ENCODE measurements at places on chromosomes 1 and 21. TPM values are rescaled to one million over a fixed set of nuclear protein-coding genes. Genes with fewer than 3 reads are reported as not detected.

DNA sequence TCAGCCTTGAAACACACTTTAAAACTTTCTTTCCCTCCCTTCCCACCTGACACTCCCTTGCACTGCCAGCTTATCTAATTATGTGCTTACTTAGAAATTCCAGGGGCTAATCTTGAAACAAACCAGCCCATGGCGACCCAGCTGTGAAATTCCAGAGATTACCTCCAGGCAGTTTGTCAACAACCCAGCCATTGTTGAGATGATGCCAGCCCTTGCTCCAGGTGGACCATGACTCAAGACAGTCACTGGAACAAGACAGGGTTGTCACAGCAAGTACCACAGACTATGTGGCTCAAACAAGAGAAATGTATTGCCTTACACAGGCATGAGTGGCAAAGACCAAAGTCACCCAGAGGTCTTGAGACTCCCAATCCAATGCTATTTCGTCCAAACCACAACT lies 7.9 kb downstream of the FYB2 start:
- no peak for DNase-seq

GRCh38 chr21:41571938-41572510 lies 64.1 kb upstream of the TMPRSS2 start:
- no peak for DNase-seq

GRCh38 chr1:80181418-80181817 lies 1174.9 kb upstream of the ADGRL4 start:
- DNase-seq: no peak

- no peak for DNase-seq
These were observed 6.8 kb downstream of the HIPK1 start for GRCh38 chr1:113935970-113936369.

DNA sequence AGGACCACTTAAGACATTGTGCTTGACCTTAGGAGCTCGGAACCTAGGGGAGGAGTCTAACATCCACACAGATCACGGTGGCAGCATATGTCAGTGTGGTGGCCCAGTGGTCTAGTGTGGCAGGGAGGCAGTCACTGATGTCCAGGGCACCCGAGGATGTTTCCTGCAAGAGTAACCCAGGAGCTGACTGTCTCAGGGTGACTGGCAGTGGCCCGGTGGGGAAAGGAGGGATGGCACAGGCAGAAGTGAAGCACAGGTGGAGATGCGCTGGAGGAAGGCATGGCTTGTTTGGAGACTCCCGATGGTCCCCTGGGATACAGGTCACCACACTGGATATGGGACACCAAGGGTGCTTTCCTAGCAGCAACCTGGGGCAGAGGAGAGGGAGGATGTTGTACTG lies 16.3 kb downstream of the CHIT1 start:
- no peak for DNase-seq

LHX8 gene
- not detected for total RNA-seq

DNA sequence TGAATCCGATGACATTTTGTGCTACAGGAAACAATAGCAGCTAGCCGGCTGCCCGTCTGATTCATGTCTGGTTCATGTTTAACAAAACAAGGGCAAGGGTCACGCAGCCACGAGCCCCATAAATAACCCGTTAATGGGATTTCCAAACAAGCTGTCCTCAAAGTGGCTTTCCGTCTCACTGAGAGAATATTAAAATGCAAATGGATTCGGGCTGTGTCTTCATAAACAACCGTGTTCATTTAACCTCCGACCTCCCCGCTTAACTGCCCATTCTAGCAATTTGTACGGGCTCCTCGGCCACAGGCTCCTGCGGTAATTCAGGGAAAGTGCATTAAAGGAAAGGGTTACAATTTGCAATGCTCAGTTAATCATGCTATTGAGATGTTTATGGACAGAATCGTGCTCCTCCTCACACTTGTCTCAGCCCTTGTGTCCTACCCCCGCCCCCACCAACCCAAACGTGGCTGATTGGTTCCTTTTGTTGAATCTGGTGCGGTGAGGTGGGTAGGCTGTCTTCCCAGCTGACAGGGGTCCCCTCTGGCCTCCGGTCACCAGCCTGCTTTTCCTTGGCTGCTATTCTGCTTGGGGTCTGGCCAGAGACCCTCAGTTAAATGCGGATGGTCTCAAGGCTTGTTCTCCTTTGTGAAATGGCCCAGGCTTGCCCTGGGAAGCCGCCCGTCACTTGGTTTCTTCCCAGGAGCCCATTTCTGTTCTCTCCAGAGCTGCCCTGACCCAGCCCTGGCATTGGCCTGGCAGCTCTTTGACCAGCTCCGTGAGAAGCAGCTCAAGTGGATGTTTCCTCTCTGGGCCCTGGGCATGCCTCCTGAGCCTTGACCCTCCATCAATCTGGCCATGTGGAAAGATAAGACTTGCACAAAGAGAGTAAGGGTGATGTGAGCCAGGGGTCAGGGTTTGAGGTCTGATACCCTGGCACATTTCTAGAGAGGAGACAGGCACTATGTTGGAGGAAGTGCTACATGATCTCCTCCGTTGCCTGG lies 200.7 kb upstream of the POU3F1 start:
- DNase-seq: peak; percentile 53

CLDN17 gene
- not detected for total RNA-seq

ORC1 gene
- total RNA-seq: 2.2 TPM

DNA sequence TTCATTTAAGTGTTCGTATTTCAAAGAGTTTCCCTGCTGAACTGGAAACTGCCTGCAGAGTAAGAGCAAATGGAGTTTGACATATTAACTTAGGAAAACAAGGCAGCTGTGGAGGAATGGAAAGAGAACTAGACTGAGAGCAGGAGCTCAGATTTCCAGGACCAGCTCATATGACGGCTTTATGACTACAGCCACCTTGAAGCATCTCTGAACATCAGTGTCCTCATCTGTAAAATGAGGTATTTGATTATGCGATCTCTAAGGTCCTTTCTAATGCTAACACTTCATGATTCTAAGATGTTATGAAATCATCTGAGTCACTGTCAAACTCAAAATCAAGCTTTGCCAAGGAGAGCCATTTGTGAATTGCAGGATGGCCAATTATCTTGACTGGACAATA lies 112.3 kb downstream of the PRRX1 start:
- no peak for DNase-seq

GRCh38 chr1:224211206-224211962 lies 28.3 kb downstream of the DEGS1 start:
- DNase-seq: no peak

- no peak for DNase-seq
These were observed 12.5 kb upstream of the WNT2B start for GRCh38 chr1:112496290-112496689.

SEC22B gene
- 29.4 TPM for total RNA-seq

DNA sequence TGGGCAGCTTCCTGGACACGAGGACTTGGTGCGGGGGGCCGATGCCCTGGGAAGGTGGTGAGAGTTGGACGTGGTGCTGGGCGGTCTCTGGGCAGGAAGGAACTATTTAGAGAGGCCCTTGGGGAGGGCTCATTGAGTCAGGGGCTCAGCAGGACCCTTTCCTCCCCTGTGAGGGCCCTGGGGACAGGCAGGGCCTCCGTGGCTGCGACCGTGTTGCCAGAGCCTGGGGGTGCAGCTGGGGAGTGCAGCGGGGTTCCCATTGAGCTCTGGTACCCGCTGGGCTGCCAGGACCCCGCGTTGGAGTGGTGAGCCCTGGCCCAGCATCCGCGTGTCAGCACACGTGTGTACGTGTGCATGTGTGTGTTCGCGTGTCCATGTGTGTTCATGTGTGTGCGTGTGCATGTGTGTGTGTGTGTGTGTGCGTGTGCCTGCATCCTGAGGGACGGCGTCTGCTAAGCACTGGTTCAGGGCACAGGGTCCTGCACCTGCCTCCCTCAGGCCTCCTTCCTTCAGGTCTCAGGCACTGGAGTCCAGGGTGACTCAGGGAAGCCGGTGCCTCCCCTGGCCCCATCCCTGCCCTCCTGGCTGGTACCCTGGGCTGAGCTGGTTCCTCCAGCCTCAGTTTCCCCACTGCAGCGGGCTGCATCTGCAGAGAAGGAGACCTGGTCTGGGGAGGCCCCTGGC lies 10.7 kb downstream of the RNF223 start:
- no peak for DNase-seq

DNA sequence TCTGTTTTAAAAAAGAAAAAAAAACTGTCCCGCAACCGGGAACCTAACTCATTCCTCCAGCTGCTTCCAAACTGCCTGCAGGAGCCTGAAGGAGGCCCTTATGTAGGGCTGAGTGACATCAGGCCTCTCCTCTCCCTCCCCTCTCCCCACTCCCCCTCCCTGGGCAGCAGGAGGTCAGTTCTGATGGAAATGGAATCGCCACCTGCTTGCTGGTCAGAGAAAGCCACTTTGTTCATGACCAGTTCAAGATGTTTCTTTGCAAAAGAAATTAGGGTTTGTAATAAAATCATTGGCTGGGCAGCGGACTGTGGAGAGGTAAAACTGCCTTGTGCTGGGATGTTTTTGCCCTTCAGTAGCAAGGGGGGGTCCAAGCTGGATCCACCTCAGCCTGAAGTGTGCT lies at the start of gene MAP1LC3C:
MAP1LC3C (minus strand) TSS at position 73 of the 400 bp plus-strand sequence. CDS start 90 bp downstream, outside the sequence.
- no peak for DNase-seq

GRCh38 chr1:231278100-231278790 lies 37.2 kb downstream of the GNPAT start:
- no peak for DNase-seq

ITGB2 gene
- total RNA-seq: 9.1 TPM

GRCh38 chr1:6103111-6103853 lies 57.6 kb downstream of the KCNAB2 start:
- no peak for DNase-seq

- DNase-seq: no peak
These were observed 139.0 kb upstream of the TMEM51 start for GRCh38 chr1:15014516-15014915.

ERICH3 gene
- not detected for total RNA-seq

DNA sequence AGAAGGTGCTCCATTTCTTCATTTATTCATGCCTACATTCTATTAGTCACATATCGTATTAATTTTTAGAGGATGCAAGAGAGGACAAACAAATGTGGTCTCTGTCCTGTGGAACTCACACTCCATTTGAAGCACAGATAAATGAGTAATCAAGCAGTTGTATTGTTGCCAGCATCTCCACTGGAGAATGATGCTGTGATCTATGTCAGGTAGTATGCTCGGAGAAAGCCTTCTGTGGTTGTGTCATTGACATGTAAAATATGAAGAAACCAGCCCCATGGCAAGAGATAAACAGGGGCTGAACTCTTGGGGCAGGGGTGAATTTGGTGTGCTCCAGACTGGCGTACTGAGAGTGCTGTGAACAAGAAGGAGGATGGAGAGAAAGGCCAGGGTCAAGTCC lies 101.2 kb downstream of the FASLG start:
- DNase-seq: no peak

GRCh38 chr1:159882527-159882862 lies 17.5 kb downstream of the CFAP45 start:
- DNase-seq: no peak

- DNase-seq: no peak
These were observed 55.7 kb downstream of the WNT9A start for GRCh38 chr1:227891955-227892488.

DNA sequence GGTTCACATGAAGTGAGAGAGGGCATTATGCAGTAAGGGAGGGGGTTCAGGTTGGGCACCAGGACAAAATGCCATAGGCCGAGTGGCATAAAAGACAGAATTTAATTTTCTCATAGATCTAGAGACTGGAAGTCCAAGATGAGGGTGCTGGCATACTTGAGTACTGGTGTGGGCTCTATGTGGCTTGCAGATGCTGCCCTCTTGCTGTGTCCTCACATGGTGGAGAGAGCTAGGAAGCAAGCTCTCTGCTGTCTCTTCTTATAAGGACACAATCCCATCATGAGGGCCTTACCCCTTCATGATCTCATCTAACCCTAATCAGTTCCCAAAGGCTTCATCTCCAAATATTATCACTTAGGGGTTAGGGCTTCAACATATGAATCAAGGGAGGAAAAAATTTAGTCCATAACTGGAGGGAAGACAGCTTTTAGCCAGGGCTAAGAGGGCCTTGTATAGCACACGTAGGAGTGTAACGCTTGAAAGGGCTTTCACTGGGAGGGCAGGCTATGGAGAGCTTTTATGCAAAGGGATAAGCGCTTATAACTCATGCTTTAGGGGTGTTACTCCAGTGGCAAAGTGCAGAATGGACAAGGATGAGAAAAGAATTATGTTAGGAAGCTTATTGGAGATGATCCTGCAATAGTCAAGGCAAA lies 64.5 kb downstream of the PLPPR5 start:
- no peak for DNase-seq

DNA sequence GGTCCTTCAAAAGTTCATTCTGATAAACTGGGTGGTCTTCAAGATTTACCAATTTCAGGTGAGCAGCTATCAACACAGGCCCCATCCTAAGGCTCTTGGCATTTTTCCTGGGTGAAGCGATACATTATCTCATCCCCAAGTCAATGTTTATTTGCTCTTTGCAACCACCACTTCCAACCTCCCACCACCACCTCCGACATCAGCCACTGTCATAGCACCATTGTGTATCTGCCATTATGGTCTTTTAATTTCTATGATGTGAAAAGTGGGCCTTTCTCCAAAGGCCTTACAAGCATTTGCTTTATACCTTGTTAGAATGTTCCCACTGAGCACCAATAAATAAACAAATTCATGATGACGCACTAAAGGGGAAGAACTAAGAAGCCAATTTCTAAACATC lies 47.2 kb downstream of the TBX15 start:
- no peak for DNase-seq

GRCh38 chr1:53369761-53370160 lies 41.9 kb upstream of the LRP8 start:
- no peak for DNase-seq

DNA sequence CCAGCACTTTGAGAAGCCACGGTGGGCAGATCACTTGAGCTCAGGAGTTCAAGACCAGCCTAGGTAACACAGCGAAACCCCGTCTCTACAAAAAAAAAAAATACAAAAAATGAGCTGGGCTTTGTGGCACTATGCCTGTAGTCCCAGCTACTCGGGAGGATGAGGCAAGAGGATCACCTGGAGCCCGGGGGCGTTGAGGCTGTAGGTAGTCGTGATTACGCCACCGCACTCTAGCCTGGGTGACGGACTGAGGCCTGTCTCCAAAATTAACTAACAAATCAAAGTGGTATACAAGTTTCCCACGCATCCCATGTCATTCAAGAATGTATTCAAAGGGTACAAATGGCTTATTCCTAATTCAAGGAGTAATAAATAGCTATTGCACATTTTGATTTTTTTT lies 2.4 kb downstream of the AUNIP start:
- DNase-seq: no peak

RSRP1 gene
- 55.0 TPM for total RNA-seq
